ENCODE measurements at places on chromosomes 7 and 10.

GRCh38 chr7:3259711-3260400 lies 41.2 kb upstream of the SDK1 start:
- no peak for DNase-seq

DNA sequence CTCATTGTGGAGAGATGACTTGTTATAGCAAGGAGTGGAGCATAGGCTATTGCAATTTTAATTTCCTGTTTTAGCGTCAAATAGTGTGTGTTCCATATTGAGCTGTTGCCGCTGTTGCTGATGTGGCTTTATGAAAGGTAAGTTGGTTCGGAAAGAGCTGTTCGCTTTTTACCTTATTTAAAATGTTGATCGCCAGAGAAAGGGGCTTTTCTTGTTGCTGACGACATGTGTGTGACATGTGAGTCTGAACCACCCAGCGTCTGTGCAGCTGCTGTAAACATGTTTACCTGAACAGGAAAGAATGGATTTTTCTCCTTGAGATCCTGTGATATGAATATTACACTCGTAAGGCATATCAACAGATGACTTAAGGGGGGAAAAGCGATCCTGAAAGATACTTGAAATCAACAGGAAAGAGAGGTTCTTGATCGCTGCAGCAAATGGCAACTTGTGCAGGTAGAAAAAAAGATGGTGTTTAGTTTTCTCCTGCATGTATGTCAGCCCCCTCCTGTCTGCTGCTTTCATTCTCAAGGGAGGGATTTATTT lies 2.5 kb downstream of the ZEB1 start:
- DNase-seq: no peak

GRCh38 chr7:97639036-97639435 lies 92.8 kb upstream of the TAC1 start:
- DNase-seq: no peak

GRCh38 chr7:74388880-74389415 lies 64.8 kb upstream of the GTF2IRD1 start:
- no peak for DNase-seq

DNA sequence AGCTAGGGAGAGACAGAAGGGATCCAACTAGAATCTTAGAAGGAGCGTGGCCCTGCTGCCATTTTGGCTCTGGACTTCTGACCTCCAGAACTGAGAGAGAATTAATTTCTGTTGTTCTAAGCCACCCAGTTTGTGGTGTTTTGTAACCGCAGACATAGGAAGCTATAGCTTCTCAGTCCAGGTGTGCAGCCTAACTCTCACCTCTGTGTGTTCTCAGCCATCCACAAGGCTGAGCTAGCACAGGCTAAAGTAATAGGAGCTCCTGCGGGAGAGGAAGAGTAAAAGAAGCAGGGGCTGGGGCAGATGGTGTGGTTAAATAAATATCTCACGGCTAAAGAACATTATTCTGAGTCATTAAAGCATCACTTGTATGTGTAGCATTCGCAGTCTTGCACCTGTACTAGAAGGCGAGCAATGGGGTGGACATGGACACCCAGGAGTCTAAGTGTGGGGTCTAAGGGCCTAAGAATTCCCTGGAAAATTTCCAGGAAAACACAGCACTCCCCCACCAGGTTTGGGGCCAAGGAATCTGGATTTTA lies 94.1 kb downstream of the AOAH start:
- no peak for DNase-seq

- no peak for DNase-seq
Observed at GRCh38 chr10:17228091-17229015, at the start of gene VIM. Gene VIM, plus strand, starts transcription at chr10:17228241. Its CDS starts 1,182 bp downstream, at chr10:17229423.

DNA sequence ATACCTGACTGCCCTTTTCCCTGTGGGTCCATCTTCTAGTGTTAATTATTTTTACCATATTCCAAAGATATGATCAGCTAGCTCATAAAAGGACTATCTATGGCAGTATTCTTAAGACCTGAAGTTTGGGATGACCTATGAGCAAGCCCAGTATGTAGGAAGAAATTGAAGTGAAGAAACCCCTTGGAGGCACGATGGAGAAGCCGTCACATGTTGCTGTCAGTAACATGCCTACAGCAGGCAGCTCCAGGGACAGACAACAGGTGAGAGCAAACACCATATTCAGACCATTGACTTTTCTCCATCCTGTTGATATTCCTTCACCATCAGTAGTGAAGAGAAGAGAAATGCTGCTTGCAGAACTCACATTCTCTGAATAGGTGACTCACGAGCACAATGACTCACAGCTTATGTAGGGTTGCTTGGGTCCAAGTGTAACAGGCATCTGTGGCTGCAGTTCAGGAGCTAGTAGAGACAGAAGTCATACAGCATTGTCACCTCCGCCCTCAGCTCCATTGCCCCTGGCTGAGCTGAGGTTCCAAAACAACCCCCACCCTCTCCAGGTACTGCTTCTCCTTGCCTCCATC lies 8.4 kb upstream of the LYZL2 start:
- DNase-seq: no peak

DNA sequence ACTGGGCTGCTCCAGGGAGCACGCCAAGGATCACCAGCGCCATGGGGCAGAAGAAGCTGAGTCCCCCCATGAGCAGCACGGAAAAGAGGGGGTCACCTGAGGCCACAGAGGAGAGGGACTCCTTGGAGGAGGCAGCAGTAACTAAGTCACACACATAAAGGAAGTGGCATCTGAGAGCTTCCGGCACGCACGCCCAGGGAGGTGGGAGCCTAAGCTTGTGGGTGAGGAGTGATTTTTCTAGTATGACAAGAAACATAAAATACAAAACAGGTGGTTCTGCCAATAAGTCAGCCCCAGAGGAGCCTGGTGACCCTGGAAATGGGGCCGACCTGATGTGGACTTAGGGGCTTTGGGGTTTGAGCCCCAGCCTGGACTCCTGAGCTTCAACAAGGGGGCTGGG lies 60.8 kb downstream of the CARD11 start:
- DNase-seq: no peak

DNA sequence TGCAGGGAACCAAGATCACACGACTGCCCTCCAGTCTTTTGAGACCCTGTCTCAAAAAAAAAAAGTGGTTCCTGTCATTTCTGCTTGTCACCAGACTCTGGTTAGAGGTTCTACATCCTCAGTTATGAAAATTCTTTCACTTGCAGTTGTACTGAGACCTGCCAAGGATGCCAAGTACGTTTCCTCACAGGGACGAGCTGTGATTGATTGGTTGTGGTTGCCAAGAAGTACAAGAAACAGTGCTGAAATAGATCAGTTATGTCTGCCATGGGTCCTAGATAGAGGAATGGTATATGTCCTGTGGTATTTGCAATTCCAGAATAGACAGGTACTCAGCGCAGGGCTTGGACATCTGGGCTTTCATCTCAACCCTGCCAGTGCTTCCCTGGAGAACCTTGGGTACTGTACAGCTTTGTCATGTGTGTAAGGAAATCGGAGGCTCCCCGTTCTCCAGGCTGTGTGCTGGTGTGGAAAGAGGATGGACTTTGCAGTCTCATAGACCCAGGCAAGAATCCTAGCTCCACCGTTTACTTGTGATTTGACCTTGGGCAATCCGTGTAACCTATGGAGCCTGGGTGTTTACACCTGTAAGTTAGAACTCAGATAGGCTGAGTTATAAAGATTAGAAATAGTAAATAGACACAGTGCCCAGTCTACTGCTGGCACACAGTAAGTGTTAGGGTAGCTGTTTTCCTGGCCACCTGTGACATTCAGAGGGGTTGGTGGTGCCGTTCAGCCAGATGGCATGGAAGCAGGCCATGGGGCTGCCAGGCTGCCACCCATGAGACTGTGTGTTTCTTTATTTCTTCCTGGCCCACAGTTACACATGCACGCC lies 53.0 kb downstream of the COL13A1 start:
- no peak for DNase-seq

GRCh38 chr7:99828811-99829210 lies 998 bp downstream of the CYP3A43 start:
- no peak for DNase-seq

DNA sequence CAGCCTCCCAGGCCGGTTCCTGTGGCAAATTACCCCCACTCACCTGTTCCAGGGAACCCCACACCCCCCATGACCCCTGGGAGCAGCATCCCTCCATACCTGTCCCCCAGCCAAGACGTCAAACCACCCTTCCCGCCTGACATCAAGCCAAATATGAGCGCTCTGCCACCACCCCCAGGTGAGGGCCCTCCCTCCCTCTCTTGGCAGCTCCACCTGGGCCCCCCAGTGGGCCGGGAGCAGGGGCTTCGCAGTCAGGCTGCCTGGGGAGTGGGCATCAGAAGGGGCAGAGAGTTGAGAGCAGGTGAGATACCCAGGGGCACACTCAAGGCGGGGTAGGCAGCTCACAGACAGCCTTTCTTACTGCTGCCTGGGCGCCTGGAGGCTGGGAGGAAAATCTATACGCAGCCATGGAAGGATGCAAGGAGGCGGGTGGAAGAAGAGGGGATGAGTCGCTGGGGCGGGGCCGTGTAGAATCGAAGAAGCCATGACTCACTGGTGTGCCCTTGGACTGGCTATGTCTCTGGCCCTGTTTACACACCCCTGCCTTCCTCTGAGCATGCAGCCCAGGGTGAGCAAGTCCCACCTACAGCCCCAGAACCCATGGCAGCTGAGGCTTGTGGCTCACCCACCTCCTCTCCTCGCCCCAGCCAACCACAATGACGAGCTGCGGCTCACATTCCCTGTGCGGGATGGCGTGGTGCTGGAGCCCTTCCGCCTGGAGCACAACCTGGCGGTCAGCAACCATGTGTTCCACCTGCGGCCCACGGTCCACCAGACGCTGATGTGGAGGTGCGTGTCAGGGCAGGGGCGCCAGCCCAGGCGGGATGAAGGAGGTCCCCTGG lies 48.6 kb upstream of the PPIF start:
- DNase-seq: no peak

- no peak for DNase-seq
Observed at GRCh38 chr10:33612116-33612515, 277.6 kb upstream of the NRP1 start.

DNA sequence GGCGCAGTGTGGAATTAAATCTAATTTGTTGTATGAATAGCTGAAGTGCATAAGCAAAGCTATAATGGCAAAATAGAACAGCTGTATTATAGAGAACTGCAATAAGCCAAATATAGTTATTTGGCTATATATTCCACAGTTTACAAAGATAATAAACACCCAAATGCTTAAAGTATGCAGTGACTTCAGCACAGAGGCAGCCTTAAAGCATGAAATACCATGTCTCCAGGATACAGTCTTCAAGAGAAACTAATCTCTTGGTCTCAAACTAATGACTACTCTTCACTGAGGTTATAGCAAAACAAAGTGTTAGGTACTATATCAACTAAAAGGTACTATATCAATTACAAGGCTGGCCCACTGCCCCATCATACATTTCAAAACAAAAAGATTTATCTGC lies 48.0 kb downstream of the NT5C2 start:
- no peak for DNase-seq

- DNase-seq: no peak
Observed at GRCh38 chr10:85597006-85597405, 769.6 kb downstream of the GRID1 start.

DNA sequence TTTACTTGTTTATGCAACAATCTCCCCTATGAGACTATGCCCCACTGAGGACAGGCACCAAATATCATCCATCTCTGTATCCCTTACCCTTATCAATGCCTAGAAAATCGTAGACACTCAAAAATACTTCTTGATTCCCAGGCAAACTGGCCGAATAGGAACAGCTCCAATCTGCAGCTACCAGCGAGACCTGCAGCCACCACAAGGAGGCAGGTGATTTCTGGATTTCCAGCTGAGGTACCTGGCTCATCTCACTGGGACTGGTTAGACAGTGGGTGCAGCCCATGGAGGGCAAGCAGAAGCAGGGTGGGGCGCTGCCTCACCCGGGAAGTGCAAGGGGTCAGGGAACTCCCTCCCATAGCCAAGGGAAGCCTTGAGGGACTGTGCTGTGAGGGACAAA lies 10.8 kb upstream of the PPP1R3C start:
- DNase-seq: no peak

- DNase-seq: no peak
Observed at GRCh38 chr7:23458044-23458443, 12.2 kb downstream of the IGF2BP3 start.

GRCh38 chr7:18659746-18660145 lies 164.2 kb downstream of the HDAC9 start:
- no peak for DNase-seq

DNA sequence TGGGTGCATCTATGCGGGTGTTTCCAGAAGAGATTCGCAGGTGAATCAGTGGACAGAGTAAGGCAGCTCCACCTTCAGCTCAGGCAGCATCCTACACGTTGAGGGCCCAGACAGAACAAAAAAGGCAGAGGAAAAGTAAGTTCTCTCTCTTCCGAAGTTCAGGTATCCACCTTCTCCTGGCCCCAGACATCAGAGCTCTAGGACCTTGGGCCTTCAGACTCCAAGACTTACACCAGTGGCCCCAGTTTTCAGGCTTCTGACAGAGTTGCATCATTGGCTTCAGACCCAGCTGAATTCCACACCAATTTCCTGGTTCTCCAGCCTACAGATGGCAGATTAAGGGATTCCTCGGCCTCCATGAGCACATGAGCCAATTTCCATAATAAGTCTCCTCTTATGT lies 102.2 kb upstream of the GPR26 start:
- no peak for DNase-seq

DNA sequence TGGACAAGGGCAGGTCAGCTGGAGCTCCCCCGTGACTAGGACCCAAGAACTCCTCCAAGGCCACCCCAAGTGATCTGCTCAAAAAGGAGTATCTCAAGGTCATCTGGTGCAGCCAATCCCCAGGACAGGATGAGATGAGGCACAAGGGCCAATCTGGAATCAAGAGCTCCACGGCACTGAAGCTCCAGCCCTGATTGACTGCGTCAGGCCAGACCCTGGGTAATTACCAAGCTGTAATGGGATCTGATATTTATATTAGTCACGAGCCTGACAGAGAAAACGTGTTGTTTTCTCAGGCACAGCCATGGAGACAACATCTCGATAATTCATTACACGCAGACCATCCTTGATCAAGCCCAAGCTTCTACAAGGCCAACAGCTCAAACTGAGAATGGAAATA lies 4.2 kb downstream of the KCNMA1 start:
- DNase-seq: no peak

- DNase-seq: no peak
Observed at GRCh38 chr7:143504215-143504936, 26.7 kb downstream of the TAS2R41 start.

Data from NCI-H1105 (cell line).